ENCODE measurements at places on chromosomes 6 and 20.

DNA sequence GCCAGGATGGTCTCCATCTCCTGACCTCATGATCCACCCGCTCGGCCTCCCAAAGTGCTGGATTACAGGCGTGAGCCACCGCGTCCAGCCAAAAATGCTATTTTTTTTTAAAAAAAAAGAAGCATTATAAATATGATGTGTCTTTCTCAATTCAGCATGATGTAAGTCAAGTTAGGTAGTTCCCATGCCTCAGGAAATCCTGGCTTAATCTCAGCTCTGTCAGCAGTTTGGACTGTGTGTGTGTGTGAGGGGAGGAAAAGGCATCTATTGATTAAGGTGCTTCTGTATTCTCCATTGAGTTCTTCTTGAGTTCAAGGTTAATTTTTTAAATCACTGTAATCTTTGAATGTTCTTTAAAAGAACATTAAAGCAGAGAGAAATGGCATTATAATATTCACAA lies 51.5 kb downstream of the GMDS start:
- DNase-seq, result peak; percentile 20

DNA sequence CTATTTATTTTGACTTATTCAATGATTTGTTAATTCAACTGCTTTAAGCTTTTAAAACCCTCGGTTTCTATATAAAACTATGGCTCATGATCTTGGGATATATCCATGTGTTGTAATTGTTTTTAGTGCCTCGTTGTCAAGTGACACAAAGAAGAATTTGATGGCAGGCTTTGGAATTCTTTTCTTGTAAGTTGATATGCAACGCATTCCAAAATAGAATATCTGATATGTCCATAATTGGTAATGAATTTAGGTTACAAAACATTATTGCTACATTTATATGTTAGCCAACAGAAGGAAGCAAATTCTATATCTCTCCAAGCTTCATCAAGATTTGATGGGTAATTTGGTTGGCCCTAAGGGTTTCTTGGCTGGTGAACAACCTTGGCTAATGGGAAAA lies 220.4 kb upstream of the RIMS1 start:
- DNase-seq, result no peak

- no peak for DNase-seq
Observed at GRCh38 chr6:168691774-168692173, 250.8 kb downstream of the SMOC2 start.

DNA sequence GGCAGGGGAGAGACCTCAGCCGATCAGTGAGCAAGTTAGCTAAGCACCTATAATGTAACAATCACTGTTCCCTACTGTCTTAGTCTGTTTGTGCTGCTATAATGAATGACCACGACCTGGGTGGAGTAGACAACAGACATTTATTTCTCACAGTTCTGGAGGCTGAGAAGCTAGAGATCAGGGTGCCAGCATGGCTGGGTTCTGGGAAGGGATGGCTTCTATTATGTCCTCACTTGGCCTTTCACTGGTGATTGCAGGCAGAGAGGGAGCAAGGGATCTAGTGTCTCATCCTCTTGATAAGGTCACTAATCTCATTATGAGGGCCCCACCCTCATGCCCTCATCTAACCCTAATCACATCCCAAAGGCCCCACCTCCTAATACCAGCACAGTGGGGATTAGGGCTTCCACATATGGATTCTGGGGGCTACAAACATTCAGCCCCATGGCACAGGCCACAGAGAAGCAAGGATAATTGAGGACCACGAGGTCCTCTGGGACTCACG lies 162.5 kb downstream of the CD83 start:
- DNase-seq, result no peak

DNA sequence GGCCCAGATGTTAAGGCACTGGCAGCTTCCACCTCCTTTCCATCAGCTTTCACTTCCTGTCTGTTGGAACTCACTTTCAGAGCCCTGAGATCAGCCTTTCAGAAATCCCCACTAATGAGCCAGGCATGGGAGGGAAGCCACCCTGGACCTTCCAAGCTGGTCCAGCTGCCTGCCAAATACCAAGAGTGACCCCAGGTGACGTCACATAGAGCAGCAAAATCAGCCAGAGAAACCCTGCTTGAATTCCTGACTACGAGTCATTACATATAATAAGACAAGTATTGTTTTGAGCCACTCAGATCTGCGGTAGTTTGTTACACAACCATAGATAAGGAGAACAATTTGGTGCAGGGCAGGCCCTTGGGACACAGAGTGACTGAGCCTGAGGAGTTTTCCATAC lies 556.0 kb upstream of the JAG1 start:
- peak; percentile 98 for DNase-seq

GRCh38 chr6:159532155-159532554 lies 160.9 kb downstream of the SOD2 start:
- DNase-seq, result no peak

- peak; percentile 4 for DNase-seq
Observed at GRCh38 chr6:84549917-84550316, 214.5 kb downstream of the TBX18 start.

GRCh38 chr6:81944661-81945060 lies 192.2 kb upstream of the TENT5A start:
- DNase-seq, result no peak

- no peak for DNase-seq
Observed at GRCh38 chr6:1381481-1382330, 7.7 kb upstream of the FOXF2 start.

GRCh38 chr20:34579979-34580940 lies 21.7 kb downstream of the MAP1LC3A start:
- no peak for DNase-seq

Data from cardiac fibroblast (primary cell).